HCT116 (cell line): ENCODE measurements at places on chromosomes 5 and 9. TPM values are rescaled to one million over a fixed set of nuclear protein-coding genes. Genes with fewer than 3 reads are reported as not detected.

LRRC19 gene
- total RNA-seq = not detected

TAF11L10 gene
- total RNA-seq = not detected

ARID3C gene
- total RNA-seq = 0.42 TPM

EGR1 gene
- total RNA-seq = 173 TPM

CCNJL gene
- 2.9 TPM for total RNA-seq

PCDHGA9 gene
- 0.34 TPM for total RNA-seq

GRCh38 chr5:17434982-17435381 is 63.0 kb upstream of the TAF11L2 start:
- no peak for DNase-seq
- no peaks in the 10 kb centered on the region for H3K27me3 ChIP-seq
- H3K4me1 ChIP-seq = no peaks in the 10 kb centered on the region
- H3K27ac ChIP-seq = no peak overlapping the region
- no peaks in the 10 kb centered on the region for H3K36me3 ChIP-seq

- no peak overlapping the region for H3K4me3 ChIP-seq
- no peak for DNase-seq
- no peak overlapping the region for H3K27ac ChIP-seq
- no peaks in the 10 kb centered on the region for H3K36me3 ChIP-seq
- no peaks in the 10 kb centered on the region for H3K27me3 ChIP-seq
Measured at GRCh38 chr5:154274828-154275185, 84.3 kb downstream of the GALNT10 start.

DNA sequence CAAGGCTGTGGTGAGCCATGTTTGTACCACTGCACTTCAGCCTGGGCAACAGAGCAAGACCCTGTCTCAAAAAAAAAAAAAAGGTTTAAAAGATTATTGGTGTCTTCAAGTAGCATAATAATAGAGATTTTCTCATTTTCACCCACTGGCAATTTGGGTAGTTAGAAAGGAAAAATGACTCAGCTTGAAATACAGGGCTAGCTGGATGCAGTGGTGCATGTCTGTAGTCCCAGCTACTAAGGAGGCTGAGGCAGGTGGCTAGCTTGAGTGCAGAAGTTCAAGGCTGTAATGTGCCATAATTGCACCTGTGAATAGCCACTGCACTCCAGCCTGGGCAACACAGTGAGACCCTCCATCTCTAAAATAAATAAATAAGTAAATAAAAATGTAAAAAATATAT is 111.1 kb downstream of the ARRDC3 start:
- H3K4me1 ChIP-seq = peaks cover 19% of the 10 kb centered on the region
- no peak for DNase-seq
- H3K27me3 ChIP-seq = no peaks in the 10 kb centered on the region
- H3K27ac ChIP-seq = no peak overlapping the region

DNA sequence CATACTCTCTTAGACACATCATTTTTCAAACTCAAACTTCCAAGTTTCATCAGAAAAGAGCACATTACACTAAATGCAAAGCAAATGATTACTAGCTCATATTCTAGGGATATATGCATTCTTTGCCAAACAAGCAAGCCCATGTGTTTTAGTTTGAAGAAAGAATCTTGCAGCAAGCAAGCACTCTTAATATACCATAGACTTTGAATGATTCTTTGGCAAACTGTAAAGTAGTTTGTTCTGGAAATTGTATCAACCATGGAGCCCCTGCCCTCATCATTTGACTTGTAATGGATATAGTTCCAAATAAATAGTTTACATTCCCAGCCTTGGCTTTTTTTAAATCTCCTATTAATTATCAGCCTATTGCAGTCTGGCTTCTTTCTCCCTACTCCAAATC is 325.2 kb downstream of the NR2F1-AS1 start:
- H3K27me3 ChIP-seq = no peaks in the 10 kb centered on the region
- H3K36me3 ChIP-seq = no peaks in the 10 kb centered on the region
- no peak for DNase-seq

GRCh38 chr5:34791761-34792244 is 47.2 kb upstream of the TTC23L start:
- no peak overlapping the region for H3K4me3 ChIP-seq
- H3K27me3 ChIP-seq = no peaks in the 10 kb centered on the region
- no peak for DNase-seq
- no peaks in the 10 kb centered on the region for H3K36me3 ChIP-seq
- no peak overlapping the region for H3K27ac ChIP-seq

GRCh38 chr5:132830436-132831094 is at the start of gene SHROOM1:
Gene SHROOM1 (minus strand): TSS chr5:132830647. CDS start chr5:132826140, 4,507 bp downstream.
- no peaks in the 10 kb centered on the region for H3K27me3 ChIP-seq
- H3K4me3 ChIP-seq = peak within 1 kb of the TSS; percentile 73
- DNase-seq = peak; percentile 44
- H3K4me1 ChIP-seq = peaks cover 12% of the 10 kb centered on the region; the same call in 1 of the 2 replicates
- H3K27ac ChIP-seq = peak within 1 kb of the TSS; percentile 75

DNA sequence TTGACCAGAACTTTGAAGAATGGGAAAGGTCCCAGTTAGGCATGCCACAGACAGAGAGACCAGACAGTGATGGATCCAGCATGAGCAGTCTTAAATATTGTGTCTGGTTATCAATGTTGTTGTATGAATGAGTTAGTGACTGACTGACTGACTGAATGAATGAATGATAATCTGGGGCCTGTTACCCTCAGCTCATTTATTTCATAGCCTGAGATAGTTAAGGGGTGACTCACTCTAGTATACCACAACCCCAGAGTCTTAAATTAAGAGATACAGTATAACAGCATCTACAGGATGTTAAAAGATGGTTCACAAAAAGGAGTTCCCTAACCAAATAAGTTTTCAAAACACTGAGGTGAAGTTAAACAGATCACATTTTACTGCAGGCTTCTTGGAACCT is 133.5 kb downstream of the SGCD start:
- DNase-seq = no peak
- H3K4me3 ChIP-seq = no peak overlapping the region
- H3K27me3 ChIP-seq = no peaks in the 10 kb centered on the region

DNA sequence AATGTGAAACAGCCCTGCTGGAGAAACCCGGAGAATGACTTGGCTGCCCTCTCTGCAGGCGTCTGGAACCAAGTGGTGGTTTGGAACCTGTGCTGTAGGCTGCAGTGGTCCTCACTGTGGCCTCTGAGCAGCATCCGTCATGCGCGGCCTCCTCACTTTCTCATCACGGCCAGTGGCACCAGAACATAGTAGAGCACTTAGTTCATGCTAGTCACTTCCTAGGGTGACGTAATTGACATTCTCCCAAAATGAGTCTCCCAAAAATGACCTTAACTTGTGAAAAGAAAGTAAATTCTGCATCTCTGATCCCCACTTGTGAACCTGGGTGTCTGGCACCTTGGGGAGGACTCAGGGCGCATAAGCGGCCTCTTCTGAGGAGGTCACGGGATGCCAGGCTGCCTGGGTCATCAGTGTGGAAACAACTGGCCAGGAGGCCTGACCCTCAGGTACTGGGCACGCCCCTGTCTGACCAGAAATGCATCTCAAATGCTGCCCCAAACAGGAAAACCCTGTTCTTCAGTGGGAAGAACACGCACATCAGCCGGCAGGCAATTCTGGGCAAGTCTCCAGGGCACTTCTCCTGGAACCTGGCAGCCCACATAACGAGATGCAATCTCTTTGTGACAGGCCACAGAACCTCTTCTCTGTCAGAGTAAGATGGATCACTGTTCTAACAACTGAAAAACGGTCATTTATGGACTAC is 36.6 kb upstream of the SPTLC1 start:
- H3K36me3 ChIP-seq = no peaks in the 10 kb centered on the region
- no peak for DNase-seq
- H3K27me3 ChIP-seq = no peaks in the 10 kb centered on the region
- H3K4me1 ChIP-seq = peaks cover 17% of the 10 kb centered on the region

GRCh38 chr9:18136354-18136994 is 337.5 kb upstream of the ADAMTSL1 start:
- no peak overlapping the region for H3K27ac ChIP-seq
- no peak for DNase-seq
- no peaks in the 10 kb centered on the region for H3K4me1 ChIP-seq
- no peaks in the 10 kb centered on the region for H3K36me3 ChIP-seq
- no peaks in the 10 kb centered on the region for H3K27me3 ChIP-seq

DNA sequence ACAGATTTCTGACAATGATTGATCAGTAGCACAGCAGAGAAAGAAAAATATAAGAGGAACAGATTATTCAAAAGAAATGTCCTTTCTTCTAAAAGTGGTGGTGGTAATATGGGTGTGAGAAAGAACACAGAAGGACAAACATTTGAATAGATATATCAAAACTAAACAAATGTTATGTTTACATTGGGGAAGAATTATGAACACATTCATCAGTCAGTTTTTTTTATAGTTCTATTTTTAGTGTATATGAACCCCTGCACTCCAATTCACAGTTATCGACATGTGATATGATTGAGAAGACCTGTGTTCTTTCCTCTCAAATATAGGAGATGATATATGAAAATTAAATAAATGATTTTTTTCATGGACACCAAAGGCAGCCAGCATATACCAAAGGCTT is 128.6 kb downstream of the NNT start:
- DNase-seq = no peak
- no peaks in the 10 kb centered on the region; the same call in 1 of the 2 replicates for H3K27me3 ChIP-seq
- H3K4me3 ChIP-seq = no peak overlapping the region
- no peak overlapping the region for H3K27ac ChIP-seq
- no peaks in the 10 kb centered on the region for H3K4me1 ChIP-seq

- no peaks in the 10 kb centered on the region for H3K36me3 ChIP-seq
- no peak overlapping the region for H3K4me3 ChIP-seq
- H3K27ac ChIP-seq = no peak overlapping the region
- peaks cover 6% of the 10 kb centered on the region; the same call in 1 of the 2 replicates for H3K4me1 ChIP-seq
- no peak for DNase-seq
Measured at GRCh38 chr5:66246608-66247007, 102.5 kb downstream of the SREK1 start.

DNA sequence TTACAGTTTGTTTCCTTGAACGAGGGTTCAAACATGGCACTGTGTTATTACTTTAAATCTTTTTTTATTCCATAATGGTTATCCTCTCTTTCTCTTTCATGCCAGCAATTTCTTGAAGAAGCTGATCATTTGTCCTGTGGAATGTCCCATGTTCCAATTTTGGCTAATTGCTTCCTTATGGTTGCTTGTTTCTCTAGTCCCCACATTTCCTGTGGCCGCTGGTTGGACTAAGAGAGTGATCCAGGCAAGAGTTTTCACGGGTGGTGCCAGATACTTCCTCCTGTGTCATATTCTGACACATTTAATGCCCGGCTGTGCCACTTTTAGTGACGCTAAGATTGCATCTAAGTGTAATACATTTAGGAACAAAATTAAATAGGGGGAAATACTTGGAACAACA is 83.8 kb upstream of the FAM169A start:
- H3K27me3 ChIP-seq = no peaks in the 10 kb centered on the region
- H3K36me3 ChIP-seq = no peaks in the 10 kb centered on the region
- no peak for DNase-seq
- no peak overlapping the region for H3K27ac ChIP-seq
- H3K4me1 ChIP-seq = no peaks in the 10 kb centered on the region
